ENCODE measurements at places on chromosomes 1 and 21. TPM values are rescaled to one million over a fixed set of nuclear protein-coding genes. Genes with fewer than 3 reads are reported as not detected.
A peak's percentile ranks its signal among the peaks of the same experiment; 100 is the strongest.

- H3K36me3 ChIP-seq, result no peaks in the 10 kb centered on the region
- peaks cover 5% of the 10 kb centered on the region for H3K4me1 ChIP-seq
- DNase-seq, result no peak
- peak overlapping the region; percentile 74 for H3K27ac ChIP-seq
- H3K4me3 ChIP-seq, result peak overlapping the region; percentile 52
Measured at GRCh38 chr1:975896-976683, 5.8 kb downstream of the PERM1 start.

GRCh38 chr1:179951383-179952144, 3.0 kb upstream of the CEP350 start:
- DNase-seq, result no peak
- H3K36me3 ChIP-seq, result no peaks in the 10 kb centered on the region
- H3K4me3 ChIP-seq, result no peak overlapping the region
- H3K27me3 ChIP-seq, result no peaks in the 10 kb centered on the region
- H3K27ac ChIP-seq, result no peak overlapping the region

GRCh38 chr1:185435696-185436379, 118.8 kb upstream of the IVNS1ABP start:
- no peak overlapping the region for H3K27ac ChIP-seq
- DNase-seq, result no peak
- no peaks in the 10 kb centered on the region for H3K36me3 ChIP-seq
- peaks cover 5% of the 10 kb centered on the region for H3K4me1 ChIP-seq
- no peaks in the 10 kb centered on the region for H3K27me3 ChIP-seq
- no peak overlapping the region for H3K4me3 ChIP-seq

GRCh38 chr1:60875138-60875537, 207.2 kb upstream of the NFIA start:
- H3K4me3 ChIP-seq, result no peak overlapping the region
- H3K27me3 ChIP-seq, result no peaks in the 10 kb centered on the region
- H3K36me3 ChIP-seq, result no peaks in the 10 kb centered on the region
- no peak for DNase-seq
- no peaks in the 10 kb centered on the region for H3K4me1 ChIP-seq
- no peak overlapping the region for H3K27ac ChIP-seq

The NLRP3 gene
- 1.7 TPM for total RNA-seq

- no peaks in the 10 kb centered on the region for H3K27me3 ChIP-seq
- H3K27ac ChIP-seq, result no peak overlapping the region
- no peaks in the 10 kb centered on the region for H3K4me1 ChIP-seq
- H3K4me3 ChIP-seq, result no peak overlapping the region
Measured at GRCh38 chr1:148166558-148167492, 14.7 kb upstream of the NBPF11 start.

- H3K27me3 ChIP-seq, result no peaks in the 10 kb centered on the region
- H3K36me3 ChIP-seq, result no peaks in the 10 kb centered on the region
- DNase-seq, result no peak
- no peak overlapping the region for H3K27ac ChIP-seq
Measured at GRCh38 chr1:186559601-186560116, 98.7 kb upstream of the PDC start.

DNA sequence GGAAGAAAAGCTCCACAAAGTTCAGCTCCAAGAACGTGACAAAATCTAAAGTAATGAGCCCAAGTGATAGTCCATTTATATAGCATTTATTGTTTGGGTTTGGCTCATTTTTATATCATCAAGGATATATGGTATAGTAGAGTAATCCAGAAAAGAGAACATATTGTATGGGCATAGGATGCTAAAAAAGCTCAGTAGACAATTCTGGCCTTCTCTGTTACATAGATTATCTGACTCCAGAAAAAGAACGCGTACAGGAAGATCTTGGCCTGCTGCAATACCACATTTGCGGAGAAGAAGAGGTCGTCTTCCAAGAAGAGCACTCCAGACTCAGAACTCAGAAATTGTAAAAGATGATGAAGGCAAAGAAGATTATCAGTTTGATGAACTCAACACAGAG, 43.8 kb downstream of the TMED5 start:
- no peak overlapping the region for H3K4me3 ChIP-seq
- peaks cover 30% of the 10 kb centered on the region for H3K36me3 ChIP-seq
- no peak overlapping the region for H3K27ac ChIP-seq

GRCh38 chr21:41251961-41252642, 64.5 kb upstream of the FAM3B start:
- H3K27ac ChIP-seq, result no peak overlapping the region
- peaks cover 92% of the 10 kb centered on the region for H3K36me3 ChIP-seq
- H3K27me3 ChIP-seq, result no peaks in the 10 kb centered on the region
- DNase-seq, result no peak

- no peaks in the 10 kb centered on the region for H3K36me3 ChIP-seq
- H3K27ac ChIP-seq, result no peak overlapping the region
- H3K4me3 ChIP-seq, result no peak overlapping the region
- H3K27me3 ChIP-seq, result peaks cover 10% of the 10 kb centered on the region
- no peak for DNase-seq
Measured at GRCh38 chr21:38380481-38381137, 117.7 kb downstream of the ERG start.

GRCh38 chr1:221039616-221040015, 160.4 kb downstream of the HLX start:
- H3K4me1 ChIP-seq, result peaks cover 9% of the 10 kb centered on the region
- H3K27ac ChIP-seq, result no peak overlapping the region
- no peak overlapping the region for H3K4me3 ChIP-seq

GRCh38 chr1:180271272-180272255, 41.5 kb downstream of the LHX4 start:
- no peaks in the 10 kb centered on the region for H3K27me3 ChIP-seq
- no peaks in the 10 kb centered on the region for H3K4me1 ChIP-seq
- no peak overlapping the region for H3K4me3 ChIP-seq
- DNase-seq, result no peak
- H3K36me3 ChIP-seq, result peaks cover 11% of the 10 kb centered on the region
- H3K27ac ChIP-seq, result no peak overlapping the region

- peaks cover 24% of the 10 kb centered on the region for H3K4me1 ChIP-seq
- H3K4me3 ChIP-seq, result no peak overlapping the region
- DNase-seq, result no peak
- no peaks in the 10 kb centered on the region for H3K27me3 ChIP-seq
- peaks cover 88% of the 10 kb centered on the region for H3K36me3 ChIP-seq
Measured at GRCh38 chr1:109917768-109918606, 7.3 kb downstream of the CSF1 start.

The KCNJ9 gene
- total RNA-seq, result not detected

DNA sequence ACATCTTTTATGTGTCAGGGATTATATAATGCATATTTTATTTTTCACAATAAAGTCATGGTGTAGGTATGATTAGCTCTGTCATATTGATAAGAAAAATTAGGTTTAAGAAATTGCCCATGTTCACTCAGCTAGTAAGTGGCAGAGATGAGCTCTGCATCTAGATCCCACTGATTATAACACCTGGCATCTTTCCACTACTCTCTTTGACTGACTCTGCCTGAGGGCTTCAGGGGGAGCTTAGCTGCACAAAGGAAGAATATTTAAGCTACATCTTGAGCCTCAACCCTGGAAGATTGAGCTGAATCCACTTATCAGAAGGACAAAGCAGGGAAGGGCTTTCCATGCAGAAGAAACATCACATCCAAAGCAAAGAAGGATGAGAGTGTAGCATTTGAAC, 190.4 kb downstream of the MIS18A start:
- H3K27ac ChIP-seq, result no peak overlapping the region
- H3K4me3 ChIP-seq, result no peak overlapping the region
- no peaks in the 10 kb centered on the region for H3K27me3 ChIP-seq
- H3K4me1 ChIP-seq, result no peaks in the 10 kb centered on the region
- DNase-seq, result no peak
- no peaks in the 10 kb centered on the region for H3K36me3 ChIP-seq

The HSD3B1 gene
- not detected for total RNA-seq

DNA sequence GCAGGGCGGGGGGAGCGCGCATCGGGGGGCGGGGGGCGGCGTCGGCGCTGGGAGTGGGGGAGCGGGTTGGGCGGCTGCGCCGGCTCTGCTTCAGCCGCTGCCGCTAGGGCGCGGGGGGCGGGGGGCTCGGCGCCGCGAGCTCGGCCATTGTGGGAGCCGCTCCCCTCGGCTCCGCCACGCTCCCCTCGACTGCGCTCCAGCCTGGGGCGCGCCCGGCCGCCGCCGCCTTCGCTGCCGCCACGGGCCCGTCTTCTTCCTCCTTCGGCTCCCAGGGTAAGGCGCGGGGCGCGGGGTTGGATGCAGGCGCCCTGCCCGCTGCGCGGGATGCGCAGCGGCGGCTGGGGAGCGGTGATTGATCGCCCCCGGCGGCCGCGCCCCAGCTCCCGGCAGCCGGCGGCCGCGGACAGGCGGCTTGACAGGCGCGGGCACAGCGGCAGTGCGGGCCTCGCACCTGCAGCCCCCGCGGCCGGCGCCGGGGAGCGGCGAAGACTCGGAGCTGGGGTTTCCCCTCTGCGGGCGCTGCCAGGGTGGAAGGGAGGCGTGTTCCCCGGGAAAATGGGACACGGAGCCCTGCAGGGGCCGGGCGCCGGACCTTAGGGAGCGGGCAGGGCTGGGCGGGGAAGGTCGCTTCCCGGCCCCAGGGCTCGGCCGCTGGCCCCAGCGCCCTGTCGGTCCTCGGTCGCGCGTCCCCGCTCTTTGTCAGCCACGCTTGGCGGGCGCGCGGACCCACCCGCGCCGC, 55.3 kb downstream of the NDUFS5 start:
- DNase-seq, result no peak
- H3K4me1 ChIP-seq, result peaks cover 11% of the 10 kb centered on the region
- H3K27ac ChIP-seq, result no peak overlapping the region
- no peaks in the 10 kb centered on the region for H3K36me3 ChIP-seq
- H3K4me3 ChIP-seq, result peak overlapping the region; percentile 67

- peak; percentile 80 for DNase-seq
- no peaks in the 10 kb centered on the region for H3K4me1 ChIP-seq
- no peak overlapping the region for H3K27ac ChIP-seq
- H3K36me3 ChIP-seq, result no peaks in the 10 kb centered on the region
Measured at GRCh38 chr1:55468142-55468795, 253.1 kb upstream of the USP24 start.

The CD5L gene
- total RNA-seq, result not detected

The S100A12 gene
- total RNA-seq, result not detected

The CSF3R gene
- 5.9 TPM for total RNA-seq
